ENCODE measurements at places on chromosomes 6 and 20.

- no peak for DNase-seq
Observed at GRCh38 chr6:73240730-73241129, 15.4 kb upstream of the KHDC1L start.

DNA sequence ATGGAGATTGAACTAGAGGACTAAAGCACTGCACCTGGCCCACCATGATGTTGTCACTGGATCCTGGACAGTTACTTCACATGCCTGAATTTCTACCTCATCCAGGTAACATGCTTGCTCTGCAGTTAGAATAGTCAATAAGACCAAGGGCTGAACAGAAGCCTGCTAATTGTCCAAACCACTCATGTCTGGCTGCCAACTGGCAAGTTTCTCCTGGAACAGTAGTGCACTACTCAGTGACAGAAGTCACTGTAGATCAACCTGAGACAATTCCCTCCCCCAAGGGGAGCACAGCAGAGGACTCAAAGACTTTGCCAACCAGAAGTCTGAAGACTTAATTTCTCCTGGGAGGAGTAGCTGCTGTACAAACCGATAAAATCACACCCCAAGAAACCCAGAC is 454.6 kb upstream of the MARCKS start:
- DNase-seq: no peak

GRCh38 chr6:13488015-13488895 is 855 bp upstream of the GFOD1 start:
- DNase-seq: peak; percentile 32

DNA sequence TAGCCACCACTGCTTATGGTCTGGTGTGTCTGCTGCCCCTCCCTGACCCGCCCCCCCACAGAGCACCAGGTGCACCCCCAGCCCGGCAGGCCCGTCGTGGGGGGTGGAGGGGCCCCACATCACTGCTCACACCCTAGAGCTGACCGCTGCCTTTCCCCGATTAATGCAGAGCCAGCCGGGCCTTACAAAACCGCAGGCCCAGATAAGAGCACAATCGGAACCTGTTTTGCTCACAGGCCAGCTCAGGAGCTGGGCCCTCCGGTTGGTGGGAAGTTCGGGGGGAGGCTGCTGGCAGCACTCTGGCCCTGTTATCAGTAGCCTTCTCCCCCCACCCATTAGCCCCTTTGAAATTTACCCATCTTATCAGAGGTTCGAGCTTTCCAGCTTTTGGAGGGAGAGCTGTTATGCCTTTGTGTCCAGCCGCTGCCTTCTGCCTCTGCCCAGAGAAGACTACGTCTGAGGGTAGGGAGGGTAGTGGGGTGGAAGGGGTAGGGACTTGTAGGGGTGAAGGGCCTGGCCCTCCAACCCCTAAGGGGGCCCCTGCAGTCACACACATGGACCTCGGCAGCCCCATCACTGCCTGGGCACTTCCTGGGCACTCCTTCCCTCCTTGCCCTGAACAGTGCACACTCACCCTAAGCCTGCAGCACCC is 6.9 kb upstream of the SPDEF start:
- DNase-seq: no peak

DNA sequence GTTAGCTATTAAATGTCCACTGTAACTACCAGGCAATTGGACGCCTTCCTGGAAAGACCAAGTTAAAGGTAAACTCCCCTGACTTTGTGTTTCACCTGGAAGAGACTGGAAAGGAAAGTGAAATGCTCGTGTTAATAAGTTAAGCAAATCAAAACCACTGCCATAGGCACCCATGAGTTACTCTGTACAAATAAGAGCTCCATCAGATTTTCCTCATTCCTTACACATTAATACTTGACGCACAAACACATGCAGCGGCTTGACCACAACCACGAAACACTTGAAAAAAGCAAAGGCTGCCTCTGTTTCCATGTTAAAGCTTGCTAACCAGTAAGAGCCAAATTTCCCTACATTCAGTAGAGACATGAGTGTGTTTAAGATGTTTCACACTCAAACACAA is 19.8 kb downstream of the GCM1 start:
- DNase-seq: no peak

GRCh38 chr20:4673371-4674001 is 48.2 kb upstream of the PRND start:
- DNase-seq: no peak

GRCh38 chr20:19868441-19868840 is 110.4 kb downstream of the RIN2 start:
- no peak for DNase-seq

GRCh38 chr20:25408890-25409289 is 1.4 kb downstream of the GINS1 start:
- DNase-seq: no peak
